ENCODE measurements at places on chromosomes 5 and 9.

DNA sequence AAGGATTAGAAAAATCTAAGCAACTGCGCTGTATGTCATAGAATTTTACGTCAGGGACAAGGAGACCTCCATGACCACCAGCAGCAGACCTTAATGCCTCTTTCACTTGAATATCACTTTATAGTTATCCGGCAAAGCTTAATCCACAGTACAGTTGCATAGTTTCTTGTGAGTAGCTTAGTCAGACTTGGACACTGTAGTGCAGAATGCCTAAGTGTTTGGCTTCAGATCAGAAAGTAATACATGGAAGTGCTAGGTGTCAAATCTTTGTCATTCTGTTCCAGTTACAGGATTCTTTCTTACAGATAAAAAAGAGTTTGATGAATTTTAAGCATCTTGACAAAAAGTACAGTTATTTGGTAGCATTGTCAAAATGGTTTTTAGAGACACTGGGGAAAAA is 239.9 kb upstream of the PAPPA start:
- DNase-seq, result no peak

DNA sequence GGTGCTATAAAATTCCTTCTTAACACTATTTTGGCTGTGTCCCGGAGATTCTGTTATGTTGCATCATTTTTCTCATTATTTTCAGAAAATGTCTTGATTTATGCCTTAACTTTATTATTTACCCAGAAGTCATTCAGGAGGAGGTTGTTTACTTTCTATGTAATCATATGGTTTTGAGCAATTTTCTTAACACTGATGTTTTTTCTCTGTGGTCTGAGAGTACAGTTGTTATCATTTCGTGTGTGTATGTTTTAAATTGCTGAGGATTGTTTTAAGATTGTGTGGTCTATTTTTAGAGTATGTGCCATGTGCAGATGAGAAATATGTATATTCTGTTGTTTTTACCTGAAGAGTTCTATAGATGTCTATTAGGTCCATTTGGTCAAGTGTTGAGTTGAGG is 498.1 kb upstream of the ZNF608 start:
- DNase-seq, result no peak

- DNase-seq, result no peak
Observed at GRCh38 chr5:130885027-130885426, 280.0 kb downstream of the HINT1 start.

GRCh38 chr5:50463047-50463446 is 22.0 kb upstream of the EMB start:
- no peak for DNase-seq

DNA sequence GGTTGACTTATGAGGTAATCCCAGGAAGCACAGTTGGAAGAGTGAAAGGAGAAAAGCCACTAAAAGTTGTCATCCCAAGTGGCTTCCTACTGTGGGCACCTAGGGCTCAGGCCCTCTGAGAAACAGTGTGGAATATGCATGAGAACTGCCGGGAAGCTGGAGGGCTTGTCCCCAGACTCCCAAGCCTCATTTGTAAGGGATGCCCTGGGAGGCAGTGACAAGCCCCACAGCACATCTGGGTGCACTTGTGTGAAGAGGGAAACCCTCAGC is 64.5 kb downstream of the SFXN1 start:
- no peak for DNase-seq

DNA sequence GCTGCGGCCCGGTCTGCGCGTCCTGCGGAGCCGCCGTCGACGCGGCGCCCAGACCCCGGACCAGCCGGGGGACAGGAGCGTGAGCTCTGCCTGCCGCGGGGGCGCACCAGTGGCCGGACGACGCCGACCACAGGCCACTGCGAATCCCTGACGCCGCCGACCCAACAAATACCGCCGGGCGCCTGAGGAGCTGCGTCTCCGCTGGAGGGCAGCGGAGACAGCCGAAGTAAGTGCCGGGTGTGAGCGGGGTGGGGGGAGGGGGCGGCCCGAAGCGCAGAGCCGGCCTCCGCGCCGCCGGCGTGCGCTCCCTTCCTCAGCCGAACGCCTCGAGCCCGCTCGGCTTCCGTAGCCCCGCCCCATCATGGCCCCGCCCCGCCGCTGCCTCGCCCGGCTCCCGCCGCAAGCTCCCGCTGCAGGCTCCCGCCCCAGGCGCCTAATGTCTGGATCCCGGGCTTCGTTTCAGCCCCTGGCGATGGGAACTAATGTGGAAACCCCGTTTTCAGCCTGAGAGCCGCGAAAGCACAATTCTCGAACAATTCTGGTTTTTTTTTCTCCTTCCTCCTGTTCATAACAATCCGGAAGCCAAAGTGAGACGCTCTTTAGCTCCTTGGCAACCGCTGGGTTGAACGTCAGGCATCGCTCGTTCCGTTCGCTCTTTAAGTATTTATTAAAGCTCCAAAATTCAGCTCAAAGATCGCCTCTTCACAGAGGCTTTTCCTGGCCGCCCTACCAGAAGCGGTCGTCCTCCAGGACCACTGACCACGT is at the start of gene RFK:
Gene RFK, minus strand, starts transcription at position 232 of the 765 bp plus-strand sequence. CDS start 255 bp downstream, outside the sequence.
- DNase-seq, result peak; percentile 88

DNA sequence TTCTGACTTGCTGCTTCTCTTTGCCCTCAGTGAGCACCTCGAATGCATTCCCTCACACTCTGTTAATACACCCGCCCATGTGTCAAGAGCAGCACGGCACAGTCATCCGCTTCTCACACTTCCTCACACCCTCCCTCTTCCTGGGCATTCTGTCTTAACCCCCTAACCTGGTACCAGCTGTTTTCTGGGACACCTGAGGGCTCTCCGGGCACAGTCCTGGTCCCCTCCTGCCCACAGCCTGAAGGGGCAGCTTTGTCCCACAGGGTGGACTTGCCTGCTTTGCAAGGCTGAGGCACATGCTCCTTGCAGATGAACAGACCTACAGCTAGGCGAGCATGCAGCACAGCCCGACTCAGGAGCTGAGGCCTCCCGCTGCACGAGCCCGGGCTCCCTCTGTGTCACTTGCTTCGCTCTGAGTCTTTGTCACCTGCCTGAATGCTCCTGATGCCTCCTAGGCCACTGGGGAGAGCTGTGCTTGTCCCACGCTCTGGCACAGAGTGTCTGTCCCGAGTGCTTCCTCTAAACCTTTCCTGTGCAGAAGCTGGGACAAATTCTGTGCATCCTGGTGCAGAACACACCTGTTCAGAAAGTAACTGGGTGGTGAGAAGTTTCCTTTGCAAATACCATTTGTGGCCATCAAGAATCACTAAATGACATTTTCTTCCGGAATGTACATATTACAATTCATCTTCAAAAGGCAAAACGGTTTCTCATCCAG is 47.8 kb downstream of the AHRR start:
- DNase-seq, result no peak

- DNase-seq, result no peak
Observed at GRCh38 chr9:99999797-100000196, 93.3 kb downstream of the STX17 start.

Data from activated gamma-delta T cell treated with anti-CD3 and anti-CD28 coated beads, Interleukin-2, amount 50 U/mL, for 16 hours (primary cell).